Lower lobe of right lung (tissue), 2 donors: ENCODE measurements at places on chromosomes 7 and 10. TPM values are rescaled to one million over a fixed set of nuclear protein-coding genes. Genes with fewer than 3 reads are reported as not detected.

DNA sequence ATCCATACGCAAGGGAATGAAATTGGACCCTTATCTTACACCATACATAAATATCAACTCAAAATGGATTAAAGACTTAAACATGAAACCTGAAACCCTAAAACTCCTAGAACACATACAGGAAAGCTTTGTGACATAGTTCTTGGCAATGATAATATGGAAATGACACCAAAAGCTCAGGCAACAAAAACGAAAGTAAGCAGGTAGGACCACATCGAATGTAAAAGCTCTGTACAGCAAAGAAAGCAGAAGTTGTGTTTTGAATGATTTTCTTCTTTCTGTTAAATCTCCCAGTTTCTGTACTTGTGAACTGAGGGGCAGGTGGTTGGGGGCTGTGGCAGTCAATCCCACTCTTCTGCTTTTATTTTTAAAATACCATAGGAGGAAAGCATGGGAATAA, 368.4 kb upstream of the PODXL start:
- H3K4me1 ChIP-seq: no peaks in the 10 kb centered on the region
- no peak for DNase-seq
- H3K27ac ChIP-seq: no peak overlapping the region
- no peak overlapping the region for H3K4me3 ChIP-seq
- no peaks in the 10 kb centered on the region for H3K36me3 ChIP-seq

RBM20 gene
- total RNA-seq: 1.0 TPM

GRCh38 chr7:83532219-83532618, 116.7 kb downstream of the SEMA3E start:
- no peak overlapping the region for H3K4me3 ChIP-seq
- H3K27ac ChIP-seq: no peak overlapping the region
- no peaks in the 10 kb centered on the region for H3K27me3 ChIP-seq
- no peak for DNase-seq
- H3K36me3 ChIP-seq: no peaks in the 10 kb centered on the region

WNT16 gene
- not detected for total RNA-seq

DNA sequence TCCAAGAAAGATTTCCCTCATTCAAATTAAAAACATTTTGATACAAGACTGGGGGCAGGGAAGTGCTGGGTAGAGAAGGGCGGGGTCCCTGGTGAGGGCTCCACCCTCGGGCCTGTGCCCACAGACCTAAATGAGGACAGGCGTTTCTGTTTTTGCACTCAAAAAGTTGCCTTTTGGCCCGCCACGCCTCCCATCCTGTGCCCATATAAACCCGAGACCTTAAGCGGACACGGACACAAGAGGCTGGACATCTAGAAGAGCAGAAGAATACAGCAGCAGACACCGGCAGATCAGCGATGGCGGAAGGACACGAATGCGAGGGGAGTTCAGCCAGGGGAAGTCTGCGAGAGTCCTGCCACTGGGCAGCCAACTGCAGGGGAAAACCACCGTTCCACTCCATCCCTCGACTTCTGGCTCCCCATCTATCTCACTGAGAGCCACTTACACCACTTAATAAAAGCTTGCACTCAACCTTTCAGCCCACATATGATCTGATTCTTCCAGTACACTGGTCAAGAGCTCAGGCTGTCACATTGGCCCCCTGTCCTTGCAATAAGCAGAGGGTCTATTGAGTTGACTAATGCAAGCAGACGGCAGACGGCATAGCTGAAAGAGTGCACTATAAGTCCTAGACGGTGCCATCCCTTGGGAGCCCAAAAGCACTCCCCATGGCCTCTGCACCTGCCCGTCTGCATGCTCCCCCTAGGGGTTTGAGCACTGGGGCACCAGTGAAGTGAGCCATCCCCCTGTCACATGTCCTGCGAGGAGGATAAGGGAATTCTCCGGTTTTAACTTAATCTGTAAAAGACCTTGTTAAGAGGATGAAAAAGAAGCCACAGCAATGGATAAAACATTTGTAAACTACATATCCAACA, 181.8 kb upstream of the PRSS1 start:
- no peaks in the 10 kb centered on the region for H3K36me3 ChIP-seq
- H3K4me1 ChIP-seq: no peaks in the 10 kb centered on the region
- no peak for DNase-seq
- no peak overlapping the region for H3K27ac ChIP-seq

KLLN gene
- total RNA-seq: 0.71 TPM

GRCh38 chr7:28722684-28723083, 235.4 kb downstream of the TRIL start:
- peaks cover 4% of the 10 kb centered on the region for H3K36me3 ChIP-seq
- H3K4me3 ChIP-seq: no peak overlapping the region
- no peak for DNase-seq
- H3K4me1 ChIP-seq: peaks cover 13% of the 10 kb centered on the region
- no peaks in the 10 kb centered on the region for H3K27me3 ChIP-seq
- H3K27ac ChIP-seq: no peak overlapping the region

DNA sequence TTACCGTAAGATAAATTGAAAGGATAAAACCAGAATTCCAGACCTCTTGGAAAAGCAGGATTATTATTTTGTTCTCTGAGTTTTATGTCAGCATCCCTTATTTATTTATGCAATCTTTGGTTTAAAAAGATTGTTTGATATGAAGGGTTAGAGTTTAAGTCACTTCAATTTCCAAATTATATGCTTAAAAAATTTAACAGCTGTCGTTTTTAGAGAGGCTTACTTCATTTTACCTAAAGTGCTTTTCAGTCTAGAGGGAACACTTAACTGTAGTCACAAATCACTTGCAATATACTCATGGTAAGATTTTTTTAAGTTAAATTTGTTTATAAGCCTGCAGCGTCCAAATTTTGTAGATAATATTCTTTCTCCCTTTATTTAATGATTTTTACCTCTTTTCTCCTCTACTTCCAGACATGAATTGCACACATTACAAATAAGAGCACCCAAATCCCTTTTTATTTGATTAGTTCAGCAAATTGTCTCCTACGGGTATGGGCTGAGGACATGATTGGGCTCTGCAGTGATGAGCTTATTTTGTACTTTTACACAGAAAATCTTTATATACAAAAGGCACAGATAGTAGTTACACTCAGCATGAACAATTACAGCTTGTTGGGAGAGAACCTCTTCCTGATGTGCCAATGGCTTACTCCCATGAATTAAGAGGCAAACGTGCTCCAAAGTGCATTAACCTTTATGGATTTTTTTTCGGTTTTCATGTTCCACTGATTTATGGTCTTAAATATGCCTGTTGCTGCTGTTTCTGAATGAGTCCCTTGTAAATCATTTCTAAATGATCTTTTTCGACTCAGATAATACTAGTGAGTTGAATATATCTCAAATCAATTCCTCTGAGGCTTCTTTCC, 319.3 kb upstream of the LRGUK start:
- no peak overlapping the region for H3K27ac ChIP-seq
- H3K36me3 ChIP-seq: no peaks in the 10 kb centered on the region
- no peaks in the 10 kb centered on the region for H3K4me1 ChIP-seq

DNA sequence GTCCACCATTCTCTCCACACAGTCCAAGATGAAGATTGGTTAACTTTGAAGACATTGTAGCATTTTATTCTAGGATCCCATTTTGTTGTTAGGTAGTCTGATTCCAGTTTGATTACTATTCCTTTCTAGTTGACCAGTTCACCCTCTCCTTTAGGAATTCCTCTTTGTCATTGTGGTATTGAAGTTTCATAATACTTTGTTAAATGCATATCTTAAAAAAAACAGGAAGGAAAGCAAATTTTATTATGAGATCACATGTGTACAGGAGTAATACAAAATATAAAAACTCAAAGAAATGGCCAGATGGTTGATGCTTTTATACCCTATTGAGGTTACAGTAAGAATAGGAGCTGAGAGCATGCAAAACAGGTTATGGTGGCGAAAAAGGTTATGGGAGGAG, 15.5 kb upstream of the SEMA3C start:
- no peaks in the 10 kb centered on the region for H3K36me3 ChIP-seq
- H3K27me3 ChIP-seq: no peaks in the 10 kb centered on the region
- no peak overlapping the region for H3K27ac ChIP-seq
- no peak overlapping the region for H3K4me3 ChIP-seq

PALD1 gene
- 16.0 TPM for total RNA-seq

GRCh38 chr7:151924508-151924907, 31.7 kb upstream of the GALNTL5 start:
- no peaks in the 10 kb centered on the region for H3K36me3 ChIP-seq
- no peaks in the 10 kb centered on the region for H3K27me3 ChIP-seq
- no peak for DNase-seq

GRCh38 chr7:137266764-137267163, 76.8 kb downstream of the PTN start:
- H3K27ac ChIP-seq: no peak overlapping the region
- no peaks in the 10 kb centered on the region for H3K27me3 ChIP-seq
- H3K36me3 ChIP-seq: no peaks in the 10 kb centered on the region
- H3K4me1 ChIP-seq: no peaks in the 10 kb centered on the region

DNA sequence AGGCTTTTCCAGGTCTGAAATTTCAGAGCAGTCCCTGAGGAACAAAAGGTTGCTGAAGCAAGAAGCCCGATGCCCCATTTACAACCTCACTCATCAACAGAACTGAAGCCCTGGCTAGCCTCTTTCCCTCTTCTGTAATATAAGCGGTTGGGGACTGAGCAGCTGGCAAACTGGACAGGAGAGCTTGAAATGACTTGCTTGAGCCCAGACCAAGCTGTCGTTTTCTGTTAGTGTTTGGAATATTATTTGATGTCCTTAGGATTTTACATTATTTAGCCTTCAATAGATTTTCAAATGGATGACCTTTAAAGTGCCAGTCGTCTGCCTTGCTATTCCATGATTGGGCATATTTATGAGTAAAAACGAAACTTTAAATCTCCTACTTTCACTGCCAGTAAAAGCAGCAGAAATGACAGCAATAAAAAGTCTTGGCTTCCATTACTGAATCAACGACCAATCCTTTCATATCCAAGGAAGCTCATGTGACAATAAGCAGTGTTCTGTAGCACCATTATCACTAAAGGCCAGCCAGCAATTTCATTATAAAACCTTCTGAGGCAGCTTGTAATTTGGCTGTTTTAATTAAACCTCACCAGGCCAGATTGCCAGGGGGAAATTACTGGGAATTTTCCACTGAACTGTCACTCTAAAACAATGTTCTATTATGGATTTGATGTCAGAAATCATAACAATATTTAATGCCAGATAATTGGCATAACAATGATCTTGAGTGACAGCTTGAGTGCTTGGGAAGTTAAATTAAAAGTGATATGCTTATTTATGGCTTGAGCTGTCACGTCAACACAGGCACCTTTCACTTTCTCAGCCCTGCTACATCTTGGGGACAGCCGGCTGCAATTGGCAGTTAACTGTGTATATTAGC, 85.9 kb downstream of the LSMEM1 start:
- no peaks in the 10 kb centered on the region for H3K4me1 ChIP-seq
- no peaks in the 10 kb centered on the region for H3K36me3 ChIP-seq
- no peak overlapping the region for H3K4me3 ChIP-seq
- H3K27me3 ChIP-seq: no peaks in the 10 kb centered on the region

GRCh38 chr10:112952282-112953173, 2.5 kb downstream of the TCF7L2 start:
- DNase-seq: peak; percentile 49
- peak overlapping the region; percentile 78 for H3K4me3 ChIP-seq
- no peaks in the 10 kb centered on the region for H3K27me3 ChIP-seq
- H3K36me3 ChIP-seq: no peaks in the 10 kb centered on the region

- no peaks in the 10 kb centered on the region for H3K36me3 ChIP-seq
- H3K27me3 ChIP-seq: no peaks in the 10 kb centered on the region
- no peak overlapping the region for H3K27ac ChIP-seq
- no peak for DNase-seq
- H3K4me1 ChIP-seq: no peaks in the 10 kb centered on the region
These were observed 59.8 kb upstream of the CYP2C9 start for GRCh38 chr10:94878649-94879048.

ENTPD1 gene
- 34.5 TPM for total RNA-seq

DNA sequence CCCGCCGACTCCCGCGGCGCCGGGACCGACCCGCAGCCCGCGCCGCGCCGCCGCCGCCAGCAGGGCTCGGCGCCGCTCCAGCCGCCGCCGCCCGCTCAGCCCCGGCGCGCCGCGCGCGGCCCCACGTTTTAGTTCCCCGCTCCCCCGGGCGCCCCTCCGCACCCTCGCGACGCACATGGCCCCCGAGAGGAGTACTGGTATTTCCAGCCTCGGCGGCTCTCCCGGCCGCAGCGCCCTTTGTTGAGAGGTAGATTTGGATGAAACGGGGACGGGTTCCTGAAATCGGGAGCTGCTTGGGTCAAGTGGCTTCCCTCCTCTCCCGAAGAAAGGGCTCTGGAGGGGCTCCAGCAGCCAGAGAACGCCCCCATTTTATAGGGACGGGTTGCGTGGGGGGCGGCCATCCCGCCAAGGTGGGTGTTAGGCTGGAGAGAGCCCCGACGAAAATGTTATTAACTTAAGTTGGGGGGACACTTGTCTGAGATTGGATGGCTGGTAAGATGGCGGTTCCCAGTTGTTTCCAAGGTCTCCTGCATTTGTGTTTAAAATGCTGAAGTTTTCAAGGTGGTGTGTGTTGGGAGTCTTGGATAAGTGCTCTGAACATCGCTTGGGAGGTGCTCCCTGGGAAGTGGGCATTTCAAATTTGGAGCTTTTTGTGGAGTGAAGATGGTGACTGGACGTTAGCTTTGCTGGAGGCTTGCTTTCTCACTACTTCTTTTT, 1.2 kb downstream of the BMI1 start:
- H3K36me3 ChIP-seq: peaks cover 5% of the 10 kb centered on the region
- no peak overlapping the region for H3K27ac ChIP-seq
- peak; percentile 55 for DNase-seq
- H3K27me3 ChIP-seq: peaks cover 9% of the 10 kb centered on the region
- H3K4me1 ChIP-seq: peaks cover 59% of the 10 kb centered on the region

PTN gene
- 6.3 TPM for total RNA-seq

GRCh38 chr7:12954380-12955033, 267.1 kb downstream of the ARL4A start:
- H3K4me1 ChIP-seq: no peaks in the 10 kb centered on the region
- no peaks in the 10 kb centered on the region for H3K36me3 ChIP-seq
- no peaks in the 10 kb centered on the region for H3K27me3 ChIP-seq
- H3K27ac ChIP-seq: no peak overlapping the region
- DNase-seq: no peak
- no peak overlapping the region for H3K4me3 ChIP-seq

TEX47 gene
- not detected for total RNA-seq

- DNase-seq: no peak
- no peak overlapping the region for H3K4me3 ChIP-seq
- no peak overlapping the region for H3K27ac ChIP-seq
- H3K36me3 ChIP-seq: no peaks in the 10 kb centered on the region
These were observed 20.1 kb downstream of the RUNDC3B start for GRCh38 chr7:87648316-87648715.

DNA sequence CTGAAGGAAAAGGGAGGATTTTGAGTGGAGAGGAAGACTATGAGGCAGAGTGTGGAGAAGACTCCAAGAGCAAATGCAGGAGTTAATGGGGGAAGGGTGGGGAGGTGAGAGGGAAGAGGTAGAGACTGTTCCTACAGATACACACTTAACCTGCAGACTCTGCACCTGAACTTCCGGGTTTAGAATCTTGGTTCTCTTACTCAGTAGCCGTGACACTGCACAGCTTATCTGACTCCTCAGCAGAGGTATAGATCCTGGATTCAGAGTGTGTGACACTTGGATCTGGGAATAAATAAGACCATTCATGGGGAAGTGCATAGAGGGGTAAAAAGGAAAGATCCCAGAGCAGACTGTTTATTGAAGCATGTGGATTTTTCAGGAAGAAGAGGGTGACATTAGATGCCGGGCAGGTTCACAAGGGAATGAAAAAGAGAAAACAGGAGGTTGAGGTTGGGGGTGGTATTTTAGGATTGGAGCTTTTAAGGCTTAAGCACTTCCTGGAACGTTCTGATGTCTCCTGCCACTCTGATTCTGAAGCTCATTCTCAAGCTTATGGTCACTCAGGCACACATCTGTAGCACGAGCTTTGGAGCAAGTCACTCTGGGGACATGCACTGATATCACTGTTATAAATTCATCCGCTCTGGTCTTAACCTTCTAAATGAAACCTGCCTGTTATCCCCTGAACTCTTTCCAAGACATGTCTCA, 5.7 kb upstream of the ZC3HAV1L start:
- peaks cover 23% of the 10 kb centered on the region for H3K36me3 ChIP-seq
- no peak overlapping the region for H3K4me3 ChIP-seq
- no peak for DNase-seq
- peaks cover 13% of the 10 kb centered on the region for H3K4me1 ChIP-seq
- no peak overlapping the region for H3K27ac ChIP-seq
